Anterior cingulate cortex (tissue), 58 donors: ENCODE measurements at places on chromosomes 6 and 20.

DNA sequence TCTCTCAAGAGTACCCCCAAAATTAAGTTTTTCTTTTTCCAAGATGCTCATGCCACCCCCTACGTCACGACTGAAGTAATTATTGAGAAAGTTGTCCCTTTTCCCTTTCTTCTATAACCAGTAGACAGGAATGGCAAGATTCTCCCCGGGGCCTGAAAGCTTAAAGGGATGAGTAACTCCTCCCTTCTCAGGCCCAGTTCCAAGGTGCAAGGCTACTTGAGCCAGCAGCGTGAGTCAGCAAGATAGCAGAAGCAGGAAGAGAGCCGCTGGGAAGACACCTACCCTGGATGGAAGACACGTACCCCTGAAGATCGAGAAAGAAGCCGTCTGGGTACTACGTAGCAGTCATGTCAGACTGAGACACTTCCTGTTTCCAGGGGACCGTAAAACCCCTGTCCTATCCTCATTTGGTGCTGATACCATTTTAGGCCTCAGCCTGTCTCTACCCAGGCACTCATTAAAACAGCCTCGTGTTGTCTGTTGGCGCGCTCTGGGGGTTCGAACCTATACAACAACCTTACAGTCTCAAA, 241.0 kb downstream of the ADGRG6 start:
- no peak for DNase-seq

DNA sequence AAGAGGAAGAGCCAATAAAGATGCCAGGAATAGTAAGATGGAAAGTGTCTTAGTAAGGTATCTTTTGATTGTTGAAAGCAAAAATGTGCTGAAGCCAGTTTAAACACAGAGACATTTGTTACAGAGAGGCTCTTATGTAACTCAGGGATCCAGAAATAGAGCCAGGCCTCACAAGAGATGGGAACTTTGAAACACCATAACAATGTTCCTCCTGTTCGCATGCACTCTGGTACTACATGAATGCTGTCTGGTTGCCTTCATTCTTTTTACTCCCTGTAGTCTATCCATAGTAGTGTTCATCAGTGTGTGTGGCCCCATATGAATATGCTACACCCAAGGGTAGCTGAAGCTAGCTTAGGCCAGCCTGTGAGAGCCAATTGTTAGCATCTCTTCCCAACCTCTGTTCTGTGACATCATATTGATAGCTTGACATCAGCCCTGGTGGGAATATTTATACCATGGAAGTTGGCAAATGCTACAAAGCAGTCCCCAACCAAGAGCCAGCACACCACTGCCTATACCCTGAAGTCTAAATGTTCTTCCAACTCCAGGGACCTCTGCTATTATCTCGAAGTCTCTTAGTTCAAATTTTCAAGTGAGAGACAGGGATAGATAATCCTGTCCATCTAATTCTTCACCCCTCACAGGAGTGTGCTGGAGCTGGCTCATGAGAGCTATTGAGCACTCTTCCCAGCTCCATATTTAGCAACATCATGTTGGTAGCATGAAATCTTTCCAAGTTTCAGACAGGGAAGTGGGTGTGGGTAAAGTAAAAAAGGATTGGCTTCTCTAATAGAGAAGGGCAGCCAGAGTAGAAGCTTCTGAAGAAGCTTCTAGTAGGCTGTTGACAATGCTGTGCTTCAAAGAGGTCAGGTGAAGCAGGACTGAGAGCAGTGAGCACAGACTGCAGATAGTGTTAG, 7.0 kb downstream of the NDUFAF5 start:
- DNase-seq = no peak

- no peak for DNase-seq
These were observed 50.3 kb upstream of the CDKAL1 start for GRCh38 chr6:20483887-20484497.

- no peak for DNase-seq
These were observed 21.0 kb downstream of the PNLDC1 start for GRCh38 chr6:159821122-159821521.

DNA sequence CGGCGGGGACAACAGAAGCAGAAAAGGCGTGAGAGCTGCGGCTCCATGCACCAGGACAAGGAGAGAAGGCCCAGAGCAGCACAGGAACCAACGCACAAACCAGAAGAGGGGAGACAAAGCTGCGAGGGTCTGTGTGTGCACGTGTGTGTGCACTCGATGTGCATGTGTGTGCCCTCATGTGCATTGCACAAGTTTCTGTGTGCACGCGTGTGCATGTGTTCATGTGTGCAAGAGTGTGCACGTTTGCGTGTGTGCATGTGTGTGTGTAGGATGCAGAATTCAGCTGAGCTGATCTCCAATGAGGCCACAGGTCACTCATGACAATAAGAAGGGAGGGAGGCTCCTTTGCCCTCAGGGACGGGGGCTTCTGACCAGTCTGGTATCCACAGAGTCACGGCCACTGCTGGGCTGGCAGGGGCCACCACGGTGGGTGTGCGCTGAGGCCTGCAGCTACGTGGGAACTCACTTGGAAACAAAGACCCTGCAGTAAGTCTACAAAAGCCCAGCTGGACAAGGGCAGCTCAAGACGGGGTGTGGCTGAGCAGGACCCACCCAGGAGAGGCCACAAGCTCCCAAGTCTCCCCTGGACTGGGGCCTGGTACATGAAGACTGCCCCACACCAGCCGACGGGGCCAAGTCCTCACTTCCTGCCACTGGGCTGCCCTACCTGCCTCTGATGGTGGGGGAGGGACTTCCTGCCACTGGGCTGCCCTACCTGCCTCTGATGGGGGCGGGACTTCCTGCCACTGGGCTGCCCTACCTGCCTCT, 48.1 kb upstream of the CHRNA4 start:
- no peak for DNase-seq

GRCh38 chr6:155080881-155081845, 86.0 kb downstream of the TIAM2 start:
- no peak for DNase-seq

DNA sequence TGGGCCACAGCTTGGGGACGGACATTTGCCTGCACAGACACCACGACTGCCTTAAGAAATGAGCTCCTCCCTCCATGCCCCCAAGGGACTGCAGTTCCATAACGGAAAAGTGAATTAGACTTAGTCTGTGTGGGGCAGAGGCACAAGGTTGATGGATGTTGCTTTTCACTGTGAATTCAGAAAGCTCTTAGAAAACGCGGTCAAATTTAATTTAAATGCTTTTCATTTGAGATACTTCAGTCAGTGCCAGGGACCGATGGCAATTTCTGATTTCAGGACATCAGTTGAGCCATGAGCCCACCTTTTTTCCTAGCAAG, 356.4 kb downstream of the KIF16B start:
- no peak for DNase-seq

- no peak for DNase-seq
These were observed 3.3 kb upstream of the BIRC7 start for GRCh38 chr20:63232235-63233060.

DNA sequence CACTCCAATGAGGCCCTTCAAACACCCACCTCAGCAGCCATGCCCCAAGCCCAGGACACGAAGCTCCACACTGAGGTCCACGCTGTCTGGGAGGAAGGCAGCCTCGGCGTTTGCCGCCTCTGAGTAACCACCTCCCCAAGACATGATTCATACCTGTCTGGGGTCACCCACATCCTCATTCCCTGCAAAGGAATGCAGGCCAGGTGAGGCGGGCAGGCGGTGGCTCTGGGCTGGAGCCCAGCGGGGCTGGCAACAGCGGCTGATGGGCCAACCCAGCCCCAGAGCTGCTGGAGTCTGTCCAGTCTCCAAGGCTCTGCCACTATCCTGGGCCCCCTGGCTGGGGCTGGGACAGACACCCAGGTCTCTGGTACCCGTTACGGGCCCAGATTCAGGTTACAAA, 14.8 kb downstream of the PMEPA1 start:
- no peak for DNase-seq

GRCh38 chr6:16174416-16175078, 45.7 kb downstream of the MYLIP start:
- no peak for DNase-seq

DNA sequence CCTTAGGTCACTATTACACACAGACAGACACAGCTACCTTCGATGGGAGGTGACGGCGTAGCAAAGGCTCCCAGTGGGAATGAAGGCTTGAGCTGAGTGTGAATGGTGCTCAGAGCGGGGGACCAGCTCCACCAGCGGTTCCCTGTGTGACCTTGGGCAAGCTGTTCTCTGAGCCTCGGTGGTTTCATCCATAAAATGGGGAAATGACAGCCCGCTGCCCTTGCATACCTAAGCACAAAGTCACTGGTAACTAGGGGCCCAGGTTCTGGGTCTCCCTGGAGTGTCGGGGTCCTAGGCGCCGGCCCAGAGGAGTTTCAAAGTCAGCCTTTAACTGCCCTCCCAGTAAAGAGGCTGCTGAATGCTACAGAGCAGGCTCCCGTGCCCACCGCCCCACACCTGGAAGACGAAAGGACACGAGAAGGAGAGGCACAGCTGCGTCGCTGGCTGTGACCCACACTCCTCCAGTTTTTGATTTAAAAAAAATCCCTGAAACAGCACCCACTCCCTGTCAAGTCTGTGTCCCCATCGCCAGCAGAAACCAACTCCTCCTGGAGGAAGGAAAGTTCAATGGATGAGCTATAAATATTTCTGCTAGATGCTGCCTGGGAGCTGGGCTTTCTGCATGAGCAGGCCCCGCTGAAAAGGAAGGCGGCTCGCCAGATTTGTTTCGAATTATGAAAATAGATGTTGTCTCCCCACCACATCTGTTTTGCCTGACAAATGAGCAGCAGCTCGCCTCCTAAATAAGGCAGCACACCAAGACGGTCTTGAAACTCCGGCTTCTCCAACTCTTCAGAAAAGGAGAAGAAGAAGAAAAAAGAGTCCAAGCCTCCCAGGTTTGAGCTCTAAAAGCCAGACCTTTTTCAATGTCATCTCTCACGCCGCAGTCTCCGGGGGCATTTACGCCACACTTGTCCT, 27.4 kb downstream of the PMEPA1 start:
- DNase-seq = peak; percentile 26

GRCh38 chr6:112639391-112639831, 292.3 kb downstream of the RFPL4B start:
- DNase-seq = no peak

GRCh38 chr6:14862845-14863244, 383.0 kb upstream of the JARID2 start:
- no peak for DNase-seq

DNA sequence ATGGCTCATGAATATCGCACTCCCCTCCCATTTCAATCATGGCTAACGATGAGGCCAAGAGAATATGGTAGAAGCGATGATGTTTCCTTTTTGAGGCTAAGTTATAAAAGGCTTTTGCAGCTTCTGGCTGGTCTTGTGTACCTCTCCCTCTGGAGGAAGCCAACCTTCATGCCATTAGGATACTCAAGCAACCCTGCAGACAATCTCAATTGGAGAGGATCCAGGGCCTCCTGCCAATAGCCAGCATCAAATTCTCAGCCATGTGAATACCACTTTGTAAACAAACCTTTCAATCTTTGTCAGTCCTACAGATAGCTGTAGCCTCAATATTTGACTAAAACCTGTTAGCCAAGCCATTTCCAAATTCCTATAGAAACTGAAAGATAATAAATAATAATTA, 738.4 kb downstream of the KIF16B start:
- peak; percentile 1 for DNase-seq

DNA sequence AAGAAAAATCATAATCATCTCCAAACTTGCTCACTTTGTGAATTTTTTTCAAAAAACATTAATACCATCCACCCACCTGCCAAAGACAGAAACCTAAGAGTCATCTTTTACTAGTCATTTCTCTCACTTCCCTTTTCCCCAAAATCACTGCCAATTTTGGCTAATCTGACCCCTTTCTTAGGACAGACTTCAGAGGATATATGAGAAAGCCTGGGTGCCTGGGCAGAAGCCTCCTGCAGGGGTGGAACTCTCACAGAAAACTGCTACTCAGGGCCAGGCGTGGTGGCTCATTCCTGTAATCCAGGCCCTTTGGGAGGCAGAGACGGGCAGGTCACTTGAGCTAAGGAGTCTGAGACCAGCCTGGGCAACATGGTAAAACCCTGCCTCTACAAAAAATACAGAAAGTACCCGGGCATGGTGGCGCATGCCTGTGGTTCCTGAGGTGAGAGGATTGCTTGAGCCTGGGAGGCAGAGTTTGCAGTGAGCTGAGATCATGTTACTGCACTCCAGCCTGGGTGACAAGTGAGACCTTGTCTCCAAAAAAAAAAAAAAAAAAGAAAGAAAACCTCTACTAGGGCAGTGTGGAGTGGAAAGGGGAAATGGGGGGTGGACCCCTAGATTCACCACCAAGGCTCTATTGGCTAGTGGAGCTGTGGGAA, 3.8 kb downstream of the DEK start:
- no peak for DNase-seq

- DNase-seq = no peak
These were observed 19.9 kb downstream of the CYP24A1 start for GRCh38 chr20:54153847-54154246.

DNA sequence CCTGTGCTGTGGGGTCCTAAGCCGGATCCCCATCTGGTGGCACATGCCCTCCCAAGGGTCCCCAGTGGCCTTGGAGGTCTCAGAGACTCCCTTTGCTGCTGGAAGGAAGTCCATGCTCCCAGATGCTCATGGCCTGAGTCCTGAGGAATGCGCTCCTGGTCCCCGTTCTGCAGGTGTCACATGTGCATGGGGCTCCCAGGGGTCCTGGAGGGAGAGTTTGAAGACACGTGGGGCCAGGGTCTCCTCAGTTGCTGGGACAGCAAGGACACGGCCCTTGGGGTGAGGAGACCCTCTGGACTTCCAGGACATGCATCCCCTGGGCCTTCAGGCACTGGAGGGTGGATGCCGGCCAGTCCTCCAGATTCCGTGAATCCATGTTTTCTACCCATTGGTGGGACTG, 11.7 kb downstream of the ZBP1 start:
- DNase-seq = no peak

GRCh38 chr20:51400051-51400926, 142.2 kb downstream of the NFATC2 start:
- DNase-seq = no peak

DNA sequence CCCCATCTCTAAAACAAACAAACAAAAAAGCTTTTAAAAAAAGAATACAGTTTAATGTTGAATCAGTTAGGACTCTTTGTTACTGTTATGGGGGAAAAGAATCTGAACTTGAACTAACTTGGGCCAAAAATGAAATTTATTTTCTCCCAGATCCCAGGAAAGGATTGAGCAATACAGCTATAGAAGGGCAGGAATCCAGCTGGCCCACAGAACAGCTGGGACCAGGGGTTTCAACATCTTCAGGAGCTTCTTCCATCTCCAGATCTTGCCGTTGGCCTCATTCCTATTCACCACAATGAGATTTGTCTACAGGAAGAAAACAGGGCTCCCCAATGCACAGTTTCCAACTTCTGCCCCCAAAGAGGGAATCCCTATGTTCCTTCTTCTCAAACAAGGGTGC, 43.2 kb upstream of the AKAP12 start:
- no peak for DNase-seq

GRCh38 chr20:8616792-8617191, 452.1 kb upstream of the PLCB4 start:
- no peak for DNase-seq

- DNase-seq = no peak
These were observed 655.0 kb upstream of the HS3ST5 start for GRCh38 chr6:114997813-114998292.

- no peak for DNase-seq
These were observed 26.0 kb downstream of the MDFI start for GRCh38 chr6:41664271-41664670.

GRCh38 chr6:130466052-130466747, 100.4 kb downstream of the TMEM200A start:
- no peak for DNase-seq

- peak; percentile 26 for DNase-seq
These were observed 265.9 kb upstream of the CDYL start for GRCh38 chr6:4510317-4510716.

GRCh38 chr6:139647016-139647415, 272.6 kb upstream of the CITED2 start:
- no peak for DNase-seq

- DNase-seq = no peak
These were observed 137.0 kb upstream of the TNFAIP3 start for GRCh38 chr6:137729866-137730629.

GRCh38 chr6:89487864-89488263, 54.9 kb downstream of the ANKRD6 start:
- DNase-seq = no peak
